ENCODE measurements at places on chromosomes 1 and 21. TPM values are rescaled to one million over a fixed set of nuclear protein-coding genes. Genes with fewer than 3 reads are reported as not detected.

Gene TIPRL
- 47.1 TPM for total RNA-seq

Gene GPX7
- 23.5 TPM for total RNA-seq

Gene UBE2Q1
- total RNA-seq = 118 TPM

Gene HSPB7
- total RNA-seq = not detected

Gene GLIS1
- total RNA-seq = not detected

Gene CR1L
- total RNA-seq = not detected

Gene CHODL
- total RNA-seq = 0.15 TPM

Gene PEX14
- 20.1 TPM for total RNA-seq

Gene HIVEP3
- 27.8 TPM for total RNA-seq

Gene RGS13
- not detected for total RNA-seq

Gene PCNX2
- total RNA-seq = 23.2 TPM

Gene PHC2
- total RNA-seq = 41.3 TPM

Gene ARHGEF16
- not detected for total RNA-seq

Gene GPR25
- total RNA-seq = 0.25 TPM

Gene KCNQ4
- total RNA-seq = 0.45 TPM

Gene OSCP1
- total RNA-seq = 1.3 TPM

Gene TDRD5
- total RNA-seq = not detected

Gene C1orf105
- not detected for total RNA-seq

Gene DMBX1
- total RNA-seq = 0.38 TPM

Gene VHLL
- total RNA-seq = not detected

Gene YOD1
- total RNA-seq = 9.4 TPM

Gene GCSAML
- not detected for total RNA-seq

Gene OR2T8
- total RNA-seq = not detected

Gene GSTM1
- total RNA-seq = not detected

Gene STUM
- not detected for total RNA-seq

Gene DSCAM
- not detected for total RNA-seq

Gene RCSD1
- 155 TPM for total RNA-seq

Gene OR14K1
- not detected for total RNA-seq

Gene C8B
- not detected for total RNA-seq

Gene HCRTR1
- not detected for total RNA-seq

Gene GCLM
- total RNA-seq = 40.1 TPM
